ENCODE measurements at places on chromosomes 6 and 20. TPM values are rescaled to one million over a fixed set of nuclear protein-coding genes. Genes with fewer than 3 reads are reported as not detected.

NHLRC1 gene
- 0.57 TPM for polyA plus RNA-seq

CRIP3 gene
- polyA plus RNA-seq, result 34.0 TPM

KIAA1755 gene
- polyA plus RNA-seq, result 0.23 TPM

DNA sequence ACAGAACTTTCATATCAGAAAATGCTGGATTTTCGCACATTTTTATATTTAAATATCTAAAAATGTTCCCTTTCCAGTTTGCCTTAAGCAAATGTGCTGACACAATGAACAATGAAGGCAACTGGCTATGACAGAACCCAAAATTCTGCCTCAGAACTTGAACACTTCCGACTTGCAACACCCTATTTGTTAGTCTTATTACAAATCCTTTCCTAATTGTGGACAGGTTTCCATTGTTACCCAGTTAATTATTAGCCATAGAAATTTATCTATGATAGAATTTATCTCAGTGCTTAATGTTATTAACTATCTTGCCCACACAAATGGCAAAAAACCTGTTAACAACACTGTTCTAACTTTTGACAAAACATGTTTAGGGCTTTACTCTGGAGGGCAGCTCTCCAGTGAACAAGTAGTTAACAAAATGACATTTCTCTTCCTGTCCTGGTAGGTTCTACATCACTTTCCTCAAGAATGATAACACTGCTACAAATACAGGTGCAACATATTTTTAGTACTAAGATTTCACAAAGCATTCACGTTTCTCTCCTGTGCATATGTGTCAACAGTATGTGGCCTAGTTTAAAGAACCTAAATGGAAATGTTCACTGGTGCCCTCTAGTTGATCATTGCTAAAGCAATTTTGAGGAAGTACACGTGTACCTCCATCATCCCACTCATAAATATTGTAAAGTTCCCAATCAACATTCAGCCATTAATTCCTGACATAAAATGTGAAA is 58.4 kb downstream of the HIVEP2 start:
- DNase-seq, result no peak

GRCh38 chr20:8033151-8033841 is 13.7 kb upstream of the TMX4 start:
- no peak for DNase-seq

- no peak for DNase-seq
Measured at GRCh38 chr6:121093928-121094327, 240.4 kb downstream of the TBC1D32 start.

Data from H1 (cell line).